ENCODE measurements at places on chromosomes 5 and 9.

DNA sequence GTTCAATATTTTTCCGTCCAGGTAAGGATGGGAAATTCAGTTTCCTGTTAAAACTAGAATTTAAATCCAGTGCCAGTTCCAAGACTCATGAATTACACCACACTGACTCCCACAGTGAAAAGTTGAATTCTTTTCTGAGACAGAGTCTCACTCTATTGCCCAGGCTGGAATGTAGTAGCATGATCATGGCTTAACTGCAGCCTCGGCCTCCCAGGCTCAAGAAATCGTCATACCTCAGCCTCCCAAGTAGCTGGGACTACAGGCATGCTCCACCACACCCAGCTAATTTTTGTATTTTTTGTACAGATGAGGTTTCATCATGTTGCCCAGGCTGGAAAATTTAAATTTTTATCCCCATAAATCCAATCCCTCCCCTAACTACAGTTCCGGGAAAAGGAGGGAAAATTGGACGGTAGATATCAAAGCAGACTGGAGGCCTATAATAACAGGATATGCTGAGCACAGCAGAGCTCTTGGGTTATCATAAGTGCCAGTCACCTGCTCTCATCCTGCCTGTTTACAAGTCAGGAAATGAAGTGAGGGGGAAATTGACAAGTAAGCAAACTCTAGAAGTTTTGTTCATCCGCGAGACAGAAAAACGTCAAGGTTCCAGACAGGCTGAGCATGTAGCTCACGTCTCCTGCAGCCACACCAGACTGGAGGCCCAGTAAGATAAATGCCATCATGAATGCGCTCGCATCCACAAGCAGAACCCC is 105.7 kb downstream of the UGCG start:
- DNase-seq: no peak

DNA sequence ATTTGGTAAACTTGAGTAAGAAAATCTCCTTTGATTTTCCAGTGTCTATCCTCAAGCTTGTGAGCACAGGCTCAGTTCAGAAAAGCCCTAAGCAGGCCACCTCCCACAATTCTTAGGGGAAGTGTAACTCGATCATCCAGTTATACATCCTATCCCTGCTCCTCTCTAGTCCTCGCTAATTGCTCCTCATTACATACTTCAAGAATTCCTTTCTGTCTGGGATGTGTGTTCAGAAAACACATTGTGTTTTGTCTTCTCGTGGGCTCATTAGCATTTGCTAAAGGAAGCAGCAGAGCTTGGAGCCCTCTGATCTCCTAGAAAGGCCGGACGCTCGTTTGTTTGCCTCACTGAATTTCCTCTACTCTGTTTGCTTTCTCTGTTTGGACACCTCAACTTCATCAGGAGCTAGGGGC is 268.2 kb upstream of the RFX3 start:
- no peak for DNase-seq

GRCh38 chr9:73270967-73271721 is 119.5 kb downstream of the ANXA1 start:
- DNase-seq: no peak

GRCh38 chr5:139619861-139620260 is 28.3 kb upstream of the CXXC5 start:
- DNase-seq: no peak
